Spleen (tissue), 13 donors: ENCODE measurements at places on chromosomes 2 and 18. TPM values are rescaled to one million over a fixed set of nuclear protein-coding genes. Genes with fewer than 3 reads are reported as not detected.

DNA sequence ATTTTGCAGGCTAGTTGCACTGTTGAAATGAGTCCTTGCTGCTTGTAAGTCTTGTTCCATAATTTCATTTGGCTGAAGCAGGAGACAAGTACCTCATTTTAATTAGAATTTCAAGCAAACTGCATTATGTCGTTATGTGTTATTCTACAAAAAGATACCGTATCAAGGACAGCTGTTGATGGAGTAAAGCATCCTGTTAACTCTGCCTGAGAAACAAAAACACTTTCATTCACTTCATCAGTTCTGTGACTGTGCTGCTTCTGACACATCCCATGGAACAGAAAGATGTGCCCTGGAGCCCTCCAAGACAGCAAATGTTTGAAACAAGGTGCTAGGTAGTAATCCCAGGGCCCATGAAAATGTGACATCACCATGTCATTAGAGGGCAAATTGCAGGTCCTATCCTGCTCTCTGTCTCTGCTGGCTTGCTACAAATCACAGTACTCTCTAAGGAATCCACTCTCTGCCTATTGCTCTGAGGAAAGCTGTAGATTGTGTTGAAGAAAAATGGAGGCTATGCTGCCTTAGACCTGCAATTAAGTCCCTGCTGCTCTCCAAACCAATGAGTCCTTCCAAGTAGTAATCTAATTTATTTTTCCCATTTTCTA is 209.7 kb upstream of the PARD3B start:
- no peak for DNase-seq

GRCh38 chr2:189348369-189348768 is 92.9 kb upstream of the WDR75 start:
- no peak for DNase-seq

DNA sequence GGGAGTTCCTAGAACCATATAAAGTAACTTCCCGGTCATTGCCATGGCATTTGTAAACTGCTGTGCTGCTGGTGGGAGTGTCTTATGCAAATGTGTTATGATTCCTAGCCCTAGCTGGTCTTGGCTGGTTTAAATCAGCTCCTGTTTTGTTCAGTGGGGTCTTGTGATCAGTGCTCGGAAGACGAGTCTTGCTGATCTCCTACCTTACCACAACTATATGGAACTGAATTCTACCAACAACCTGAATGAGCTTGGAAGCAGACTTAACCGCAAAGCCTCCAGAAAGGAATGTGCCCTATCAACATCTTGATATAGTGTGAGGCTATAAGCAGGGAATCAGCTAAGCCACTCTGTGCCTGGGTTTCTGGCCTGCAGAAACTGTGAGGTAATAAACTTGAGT is 33.5 kb downstream of the POLE4 start:
- DNase-seq = no peak

GRCh38 chr2:215354771-215355695 is 43.2 kb downstream of the ATIC start:
- DNase-seq = no peak

DNA sequence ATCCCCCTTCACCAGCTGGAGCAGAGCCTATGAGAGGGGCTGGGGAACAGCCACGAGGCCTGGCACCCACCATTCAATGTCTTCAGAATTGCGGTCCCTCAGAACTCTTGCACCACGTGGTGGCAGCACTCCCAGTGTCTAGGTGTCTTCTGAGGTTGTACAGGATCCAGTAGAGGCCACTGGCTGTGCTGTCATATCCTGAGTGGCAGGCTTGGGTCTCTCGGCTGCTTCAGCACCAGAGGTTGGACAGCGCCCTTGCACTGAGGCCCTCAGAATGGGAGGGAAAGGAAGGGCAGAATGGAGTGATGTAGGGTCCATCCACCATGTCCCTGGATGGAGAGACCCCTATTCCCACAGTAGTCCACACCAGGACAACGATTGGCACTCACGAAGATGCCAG is 112.0 kb upstream of the TEKT4 start:
- no peak for DNase-seq

DNA sequence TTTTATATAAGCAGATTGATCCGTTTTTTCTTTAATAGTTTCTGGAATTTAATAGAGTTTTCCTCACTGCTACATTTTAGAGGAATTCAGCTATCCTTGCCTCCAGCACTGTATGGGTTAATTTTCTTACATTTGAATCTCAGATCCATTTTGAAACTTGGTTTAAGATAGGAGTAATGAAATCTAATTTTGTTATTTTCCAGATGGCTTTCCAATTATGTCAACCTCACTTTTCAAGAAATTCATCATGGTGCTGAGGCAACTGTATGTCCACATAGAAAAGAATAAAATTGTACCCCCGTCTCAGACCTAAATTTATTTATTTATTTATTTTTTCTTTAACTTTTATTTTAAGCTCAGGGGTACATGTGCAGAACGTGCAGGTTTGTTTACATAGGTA is 105.1 kb downstream of the EPB41L5 start:
- no peak for DNase-seq

GRCh38 chr2:9681427-9681817 is 50.6 kb upstream of the YWHAQ start:
- no peak for DNase-seq

DNA sequence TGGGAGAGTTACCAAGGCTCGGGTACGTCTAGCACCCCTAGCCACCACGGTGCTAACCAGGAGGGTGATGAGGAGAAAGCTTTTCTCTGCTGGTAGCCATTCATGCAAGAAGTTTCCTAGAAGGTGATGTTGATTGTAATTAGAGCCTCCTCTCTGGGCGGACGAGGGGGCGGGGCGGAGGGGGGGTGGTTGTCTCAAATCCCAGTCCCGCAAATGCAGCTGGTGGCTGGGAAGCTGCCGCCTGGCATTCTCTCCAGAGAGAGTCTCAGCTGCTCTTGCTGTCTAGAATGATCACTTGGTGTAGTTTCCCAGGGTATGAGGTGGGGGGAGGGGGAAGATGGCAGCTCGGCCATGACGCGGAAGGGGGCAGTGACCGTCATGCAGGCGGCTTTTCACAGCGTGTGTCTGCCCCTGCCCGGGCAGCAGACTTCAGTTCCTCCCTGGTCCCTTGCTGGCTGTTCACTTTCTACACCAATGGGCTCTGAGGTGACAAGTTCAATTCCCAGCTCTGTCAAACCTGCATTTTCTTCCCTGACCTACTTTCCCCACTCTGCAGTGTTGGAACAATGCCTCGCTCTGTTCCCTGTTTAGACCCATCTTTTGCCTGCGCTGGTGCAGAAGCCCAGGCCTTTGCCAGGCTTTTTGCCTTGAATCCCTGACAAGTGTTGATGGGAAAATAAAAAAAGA is 61.5 kb upstream of the KLF7 start:
- DNase-seq = no peak

DNA sequence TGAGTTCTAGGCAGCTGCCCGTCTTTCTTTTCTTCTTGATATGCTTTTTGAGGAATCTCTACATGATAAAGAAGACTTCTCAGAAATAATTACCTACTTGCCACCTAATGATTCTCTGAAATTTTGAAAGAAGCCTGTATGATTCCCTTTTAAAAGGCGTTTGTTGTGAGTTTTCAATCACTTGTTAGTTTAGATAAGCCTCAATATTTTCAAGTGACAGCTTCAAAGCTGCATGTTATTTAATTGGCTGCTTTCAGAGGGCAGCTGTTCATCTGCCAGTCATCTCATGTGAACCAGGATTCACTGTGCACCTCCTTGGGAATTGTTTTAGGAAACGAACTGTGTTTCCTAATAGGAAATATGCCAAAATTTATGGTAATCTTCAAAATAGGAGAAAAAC is 938.1 kb downstream of the CPS1 start:
- no peak for DNase-seq

Gene POTEJ
- polyA plus RNA-seq = not detected

Gene MAP4K4
- polyA plus RNA-seq = 17.3 TPM

Gene NT5C1B
- not detected for polyA plus RNA-seq

Gene CCDC68
- 2.0 TPM for polyA plus RNA-seq
